HAP-1 (cell line): ENCODE measurements at places on chromosomes 12 and 14.

DNA sequence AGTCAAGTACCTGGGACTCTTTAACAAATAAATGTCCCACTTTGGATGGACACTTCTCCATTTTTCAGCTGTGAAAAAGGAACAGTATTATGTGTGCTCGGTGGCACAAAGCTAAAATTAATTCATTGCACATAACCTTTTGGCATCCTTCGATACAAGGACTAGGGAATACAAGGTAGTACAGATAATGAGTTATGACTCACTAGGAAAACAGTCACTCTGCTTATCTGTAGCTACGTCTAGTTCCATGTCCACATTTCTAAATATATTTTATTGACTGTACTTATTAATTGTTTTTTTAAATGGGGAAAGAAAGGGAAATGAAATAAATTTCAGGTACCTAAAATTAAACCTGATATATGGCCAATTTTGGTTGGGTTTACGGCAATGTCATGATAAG is 35.2 kb upstream of the RIC8B start:
- no peak for DNase-seq

DNA sequence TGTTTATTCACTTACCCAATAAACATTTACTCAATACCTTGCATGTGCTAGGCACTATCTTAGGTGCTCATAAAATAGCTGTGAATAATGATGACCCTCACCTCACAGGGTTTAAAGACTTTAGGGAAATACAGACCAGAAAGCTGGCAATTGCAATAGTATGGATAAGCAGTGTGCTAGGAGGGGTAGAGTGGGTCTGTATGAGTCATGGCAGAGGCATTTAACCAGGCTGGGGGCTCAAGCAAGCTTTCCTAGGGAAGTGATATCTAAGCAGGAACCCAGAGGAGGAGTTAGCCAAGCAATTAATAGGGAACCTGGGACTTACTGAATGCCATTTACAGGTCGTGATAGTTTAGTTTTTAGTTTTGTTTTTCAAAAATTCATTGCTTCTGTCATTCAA is 123.9 kb upstream of the CCDC198 start:
- DNase-seq = no peak

DNA sequence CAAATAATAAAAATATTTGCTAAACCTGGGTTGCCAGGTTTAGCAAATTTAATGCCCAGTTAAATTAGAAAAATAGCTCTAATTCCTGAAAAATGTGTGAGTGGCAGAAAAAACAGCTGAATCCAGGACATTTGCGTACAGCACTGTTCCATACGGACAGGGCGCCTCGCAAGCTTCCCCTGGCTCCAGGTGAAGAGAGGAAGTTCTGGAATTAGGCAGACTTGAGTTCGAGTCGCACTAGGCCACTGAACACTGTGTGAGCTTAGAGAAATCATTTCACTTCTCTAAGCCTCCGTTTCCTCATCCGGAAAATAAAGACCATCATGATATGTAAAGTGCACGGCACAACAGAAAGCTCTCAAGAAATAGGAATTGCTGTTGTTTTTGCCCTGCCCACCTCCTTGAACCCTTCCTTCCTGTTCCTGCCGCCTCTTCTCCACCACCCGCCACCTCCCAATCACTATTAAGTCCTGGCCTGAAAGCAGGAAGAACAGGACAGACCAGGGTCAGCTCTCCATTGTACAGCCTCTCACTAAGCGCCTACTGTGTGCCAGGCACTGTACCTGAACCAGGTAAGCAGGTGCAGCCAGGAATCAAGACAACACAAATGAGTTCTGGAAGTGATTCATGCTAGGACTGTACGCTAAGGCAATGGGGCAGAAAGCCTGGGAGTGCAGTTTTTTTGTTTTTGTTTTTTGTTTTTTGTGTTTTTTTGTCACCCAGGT is 763 bp upstream of the PHETA1 start:
- no peak for DNase-seq

GRCh38 chr14:71290301-71290700 is 383.0 kb downstream of the PCNX1 start:
- peak; percentile 85 for DNase-seq

- no peak for DNase-seq
Observed at GRCh38 chr12:31280183-31280582, 45.8 kb downstream of the SINHCAF start.

- DNase-seq = no peak
Observed at GRCh38 chr14:75298187-75298965, 19.7 kb downstream of the FOS start.

GRCh38 chr14:76273346-76273745 is 102.6 kb upstream of the ESRRB start:
- no peak for DNase-seq

DNA sequence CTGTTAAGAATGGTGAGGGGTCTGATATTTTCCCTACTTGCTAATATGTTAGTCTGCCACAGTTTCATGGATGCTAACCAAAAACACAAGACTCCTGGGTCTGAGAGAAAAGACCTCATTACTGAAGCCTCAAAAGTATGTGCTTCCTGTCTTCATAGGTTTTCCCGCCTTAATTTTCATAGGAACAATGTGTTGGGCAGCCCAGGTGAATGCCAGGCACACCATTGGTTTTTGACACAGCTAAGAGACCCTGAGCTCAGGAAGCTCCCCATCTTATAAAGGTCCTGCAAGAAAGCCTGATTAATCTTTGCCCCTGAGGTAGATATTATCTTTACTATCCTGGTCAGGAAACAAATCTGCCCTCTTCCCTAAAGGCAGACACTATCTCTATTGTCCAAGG is 464.1 kb downstream of the MDGA2 start:
- no peak for DNase-seq

GRCh38 chr12:508145-508544 is 48.4 kb downstream of the B4GALNT3 start:
- DNase-seq = no peak

GRCh38 chr12:45779936-45780335 is 50.4 kb downstream of the ARID2 start:
- no peak for DNase-seq

- DNase-seq = no peak
Observed at GRCh38 chr14:75636100-75636692, 24.5 kb downstream of the ERG28 start.

GRCh38 chr14:88989911-88990310 is 165.5 kb downstream of the TTC8 start:
- no peak for DNase-seq

DNA sequence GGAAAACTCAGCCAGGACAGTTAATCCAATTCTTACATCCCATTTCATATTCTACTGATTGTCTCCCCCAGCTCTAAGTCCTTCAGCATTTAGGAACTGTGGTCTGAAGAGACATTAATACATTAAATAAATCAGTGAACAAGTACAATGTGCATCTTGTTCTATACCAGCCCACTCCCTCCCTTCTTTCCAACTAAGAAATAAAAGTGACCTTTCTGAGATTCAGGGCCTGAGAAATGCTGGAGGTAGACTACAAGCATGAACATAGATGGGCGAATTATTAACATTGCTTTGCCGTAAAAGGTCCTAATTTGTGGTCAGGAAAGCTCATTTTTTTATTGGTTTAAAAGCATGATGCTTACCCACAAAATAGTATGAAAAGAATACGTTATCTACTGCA is 113.1 kb downstream of the NELL2 start:
- DNase-seq = no peak

DNA sequence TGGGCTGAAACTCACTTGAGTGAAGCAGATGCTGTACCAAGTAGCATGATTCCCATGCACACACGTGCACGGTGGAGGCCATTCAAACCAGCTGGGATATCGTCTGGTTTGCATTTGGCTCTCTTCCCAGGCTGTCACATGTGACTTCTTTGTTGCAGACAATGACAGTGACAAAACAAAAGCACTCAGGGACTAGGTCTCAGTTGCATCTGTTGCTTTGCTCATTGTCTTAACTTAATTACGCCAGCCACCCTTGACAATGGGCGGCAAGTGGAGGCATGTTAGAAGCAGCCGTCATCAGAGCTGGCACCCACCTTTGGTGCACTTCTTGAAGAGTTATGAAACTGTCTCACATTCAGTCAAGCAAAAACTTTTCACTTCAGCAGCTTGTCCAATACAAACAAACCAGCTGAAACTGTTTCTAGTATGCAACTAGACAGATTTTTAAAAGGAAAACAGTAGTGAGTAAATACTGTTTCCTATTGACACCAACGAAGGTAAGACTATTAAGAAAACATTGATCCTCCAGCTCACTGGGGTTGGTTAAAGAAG is 74.3 kb downstream of the IGF1 start:
- peak; percentile 55 for DNase-seq

- DNase-seq = peak; percentile 99
Observed at GRCh38 chr14:102524451-102525218, 15.1 kb upstream of the ANKRD9 start.

DNA sequence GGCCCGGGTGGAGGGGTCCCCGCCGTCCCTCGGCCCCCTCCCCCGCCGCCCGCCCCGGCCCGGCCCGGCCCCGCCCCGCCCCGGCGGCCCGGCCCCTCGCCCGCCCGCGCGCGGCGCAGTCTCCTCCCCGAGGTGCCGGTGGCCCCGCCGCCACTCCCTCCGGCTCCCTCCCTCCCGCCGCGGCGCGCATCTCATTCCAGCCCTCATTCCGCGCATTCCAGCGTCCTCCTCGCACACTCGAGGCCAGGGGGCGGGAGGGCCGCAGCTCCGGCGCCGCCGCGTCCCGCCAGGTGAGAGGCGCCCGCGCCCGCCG is at the start of gene TEAD4:
Gene TEAD4 (plus strand): TSS at position 206 of the 313 bp plus-strand sequence.
- DNase-seq = peak; percentile 92

DNA sequence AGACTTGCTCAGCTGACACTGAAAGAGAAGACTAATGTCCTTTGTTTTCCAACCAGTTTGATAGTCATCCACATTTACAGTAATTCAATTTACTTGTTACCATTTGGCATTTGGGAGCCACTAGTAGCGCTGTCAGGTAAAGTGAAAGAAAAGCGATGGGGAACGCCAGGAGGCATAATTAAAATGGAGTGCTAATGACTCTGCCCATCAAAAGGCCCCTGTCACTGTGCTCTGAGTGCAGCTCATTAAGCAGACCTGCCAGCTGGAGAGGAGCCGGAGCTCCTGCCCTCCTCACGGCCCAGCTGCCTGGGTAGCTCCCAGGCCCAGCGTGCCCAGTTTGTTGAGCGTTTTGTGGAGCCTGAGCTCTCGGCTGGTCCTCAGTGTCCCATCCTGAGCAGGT is 463.6 kb upstream of the CCDC196 start:
- DNase-seq = no peak

DNA sequence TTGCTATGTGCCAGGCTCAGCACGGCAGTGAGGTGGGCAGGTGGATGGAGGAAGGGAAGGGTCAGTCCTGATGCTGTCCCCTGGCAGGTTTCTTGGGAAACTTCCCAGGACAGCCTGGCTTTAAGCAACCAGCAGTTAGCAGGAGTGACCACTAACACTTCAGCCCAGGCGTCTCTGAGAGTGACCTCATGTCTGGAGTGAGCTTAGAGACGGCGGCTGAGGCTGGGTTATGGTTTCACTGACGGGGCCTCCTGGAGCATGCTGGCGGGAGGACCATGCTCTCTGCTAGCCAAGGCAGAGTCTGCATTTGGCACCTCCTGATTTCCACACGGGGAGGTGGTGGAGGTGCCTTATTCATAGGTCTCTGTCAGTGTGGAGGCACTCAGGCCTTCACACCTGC is 2.5 kb downstream of the HHIPL1 start:
- DNase-seq = no peak

DNA sequence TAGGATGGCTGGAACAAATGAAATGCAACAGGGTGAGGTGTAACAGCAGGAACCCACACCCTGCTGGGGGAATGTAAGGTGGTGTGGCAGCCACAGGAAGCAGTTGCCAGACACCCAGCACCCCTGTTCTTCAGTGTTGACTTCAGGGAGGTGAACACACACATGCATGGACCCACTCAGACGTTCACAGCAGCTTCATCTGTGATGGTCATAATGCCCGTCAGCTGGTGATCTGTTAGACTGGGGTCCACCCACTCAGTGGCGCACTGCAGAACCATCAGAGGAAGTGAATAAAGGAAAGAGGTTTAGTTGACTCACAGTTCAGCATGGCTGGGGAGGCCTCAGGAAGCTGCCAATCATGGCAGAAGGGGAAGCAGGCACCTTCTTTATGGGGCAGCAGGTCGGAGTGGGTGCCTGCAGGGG is 22.7 kb upstream of the TEX22 start:
- no peak for DNase-seq

GRCh38 chr12:240566-240965 is 22.1 kb downstream of the SLC6A13 start:
- no peak for DNase-seq

GRCh38 chr12:51008329-51009055 is 17.7 kb downstream of the SLC11A2 start:
- no peak for DNase-seq

GRCh38 chr12:95898081-95898480 is 39.3 kb downstream of the SNRPF start:
- no peak for DNase-seq

GRCh38 chr14:89955022-89955744 is 544 bp upstream of the TDP1 start:
- DNase-seq = no peak

DNA sequence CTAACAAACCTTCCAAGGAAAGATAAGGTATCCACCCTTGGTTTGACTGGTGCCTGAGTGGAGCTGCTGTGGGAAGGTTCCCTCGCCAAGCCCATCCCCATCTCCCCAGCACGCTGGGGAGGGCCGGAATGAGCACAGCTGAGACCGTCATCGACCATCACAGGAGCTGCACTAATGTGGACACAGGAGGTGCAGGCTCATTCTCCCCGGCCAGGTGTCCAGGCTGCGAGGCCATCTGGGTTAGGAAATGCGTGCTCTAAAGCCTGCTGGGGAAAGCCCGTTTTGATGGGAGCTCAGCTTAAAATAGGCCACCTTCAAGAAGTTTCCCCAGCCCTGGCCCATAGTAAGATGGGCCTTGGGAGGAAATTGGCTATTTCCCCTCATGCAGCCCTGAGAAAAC is 35.2 kb upstream of the FOXN3 start:
- DNase-seq = no peak

GRCh38 chr14:101198398-101199027 is 295.0 kb upstream of the RTL1 start:
- DNase-seq = no peak

DNA sequence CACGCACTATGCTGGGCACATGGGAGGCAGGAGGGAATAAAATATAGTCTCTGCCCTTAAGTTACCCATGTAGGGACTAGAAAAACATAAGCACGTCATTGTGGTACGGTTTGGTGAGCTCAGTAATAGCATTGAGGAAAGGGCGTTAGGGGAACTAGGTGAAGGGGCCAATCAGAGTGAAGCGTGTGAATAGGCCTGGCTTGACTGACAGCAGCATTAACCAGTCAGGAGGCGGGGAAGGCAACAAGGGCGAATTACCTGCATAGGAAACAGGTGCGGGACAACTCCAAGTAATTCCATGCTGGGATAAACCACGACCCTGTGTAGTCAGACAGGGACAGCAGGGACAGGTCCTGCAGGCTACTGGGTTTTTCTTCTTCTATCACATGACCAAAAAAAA is 107.7 kb downstream of the UNC79 start:
- peak; percentile 50 for DNase-seq

GRCh38 chr12:22318108-22318737 is 16.3 kb downstream of the ST8SIA1 start:
- no peak for DNase-seq

- peak; percentile 59 for DNase-seq
Observed at GRCh38 chr14:35333264-35333730, 41.1 kb downstream of the PSMA6 start.
